Skin of body (tissue), 3 donors: ENCODE measurements at places on chromosomes 5 and 9.
A peak's percentile ranks its signal among the peaks of the same experiment; 100 is the strongest.

DNA sequence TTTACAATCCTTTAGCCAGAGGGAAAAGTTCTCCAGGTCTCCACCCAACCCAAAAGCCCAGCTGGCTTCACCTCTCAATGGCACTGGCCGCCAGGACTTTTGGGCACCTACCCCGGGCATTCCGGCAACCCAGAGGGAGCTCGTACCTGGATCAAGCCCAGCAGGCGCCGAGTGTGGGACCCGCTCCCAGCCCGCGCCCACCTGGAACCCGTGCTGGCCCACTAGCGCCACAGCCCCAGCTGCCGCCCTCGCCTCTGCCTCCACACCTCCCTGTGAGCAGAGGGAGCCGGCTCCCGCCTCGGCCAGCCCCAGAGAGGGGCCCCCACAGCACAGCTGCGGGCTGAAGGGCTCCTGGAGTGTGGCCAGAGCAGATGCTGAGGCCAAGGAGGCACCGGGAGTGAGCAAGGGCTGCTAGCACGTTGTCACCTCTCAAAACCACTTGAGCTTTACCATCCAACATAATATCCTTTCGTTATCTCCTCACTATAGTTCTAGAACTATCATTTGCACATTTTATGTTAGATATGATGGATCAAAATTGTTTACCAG is 69.7 kb downstream of the GCNT1 start:
- DNase-seq = no peak

DNA sequence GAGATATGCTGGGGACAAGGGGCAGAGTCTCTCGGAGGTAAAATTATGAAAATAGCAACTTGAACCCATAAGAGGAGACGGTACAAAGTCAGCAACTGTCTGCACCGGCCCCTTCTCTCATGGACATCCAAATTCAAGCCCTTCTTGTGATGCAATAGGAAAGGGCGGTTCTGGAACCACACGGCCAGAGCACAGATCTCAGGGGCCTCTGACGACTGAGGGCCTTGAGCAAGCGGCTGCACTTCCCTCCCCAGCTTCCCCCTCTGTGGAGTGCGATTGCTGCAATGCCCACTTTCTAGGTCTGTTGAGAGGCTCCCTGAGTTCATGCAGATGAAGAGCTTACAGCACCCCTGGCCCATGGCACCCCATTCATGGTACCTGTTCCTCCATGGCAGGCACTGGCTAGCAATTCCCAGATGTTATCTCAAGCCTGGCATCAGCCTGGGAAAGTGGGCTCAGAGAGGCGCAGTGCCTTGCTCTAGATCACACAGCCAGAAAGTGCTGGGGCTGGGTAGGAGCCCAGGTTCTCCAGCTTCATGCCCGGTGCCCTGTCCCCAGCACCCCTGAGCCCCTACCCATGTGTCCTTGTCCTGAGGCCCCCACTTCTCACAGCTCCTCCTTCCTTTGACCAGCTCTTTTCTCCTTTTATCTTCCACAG is 17.7 kb upstream of the CPLX2 start:
- no peak for DNase-seq

GRCh38 chr5:125530833-125531615 is 784.6 kb upstream of the ZNF608 start:
- DNase-seq = peak; percentile 17

DNA sequence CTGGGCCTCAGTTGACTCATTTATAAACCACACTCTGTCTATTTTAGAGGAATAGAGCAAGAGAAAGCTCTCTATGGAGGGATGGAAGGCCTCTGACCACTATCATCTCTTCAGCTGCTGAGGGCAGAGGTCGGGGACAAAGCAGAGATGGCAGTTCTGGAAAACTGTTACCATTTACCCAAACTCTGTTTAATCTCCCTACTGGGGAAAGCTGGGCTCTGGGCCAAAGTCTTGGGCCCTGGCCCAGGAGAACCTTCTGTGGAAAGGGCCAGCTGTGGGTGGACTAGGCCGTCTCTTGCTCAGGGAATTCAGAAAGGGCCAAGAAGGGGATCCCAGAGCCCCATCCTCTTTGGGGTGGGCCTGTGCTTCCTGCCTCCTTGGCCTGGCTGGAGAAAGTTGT is 100.0 kb downstream of the PSD2 start:
- DNase-seq = no peak

DNA sequence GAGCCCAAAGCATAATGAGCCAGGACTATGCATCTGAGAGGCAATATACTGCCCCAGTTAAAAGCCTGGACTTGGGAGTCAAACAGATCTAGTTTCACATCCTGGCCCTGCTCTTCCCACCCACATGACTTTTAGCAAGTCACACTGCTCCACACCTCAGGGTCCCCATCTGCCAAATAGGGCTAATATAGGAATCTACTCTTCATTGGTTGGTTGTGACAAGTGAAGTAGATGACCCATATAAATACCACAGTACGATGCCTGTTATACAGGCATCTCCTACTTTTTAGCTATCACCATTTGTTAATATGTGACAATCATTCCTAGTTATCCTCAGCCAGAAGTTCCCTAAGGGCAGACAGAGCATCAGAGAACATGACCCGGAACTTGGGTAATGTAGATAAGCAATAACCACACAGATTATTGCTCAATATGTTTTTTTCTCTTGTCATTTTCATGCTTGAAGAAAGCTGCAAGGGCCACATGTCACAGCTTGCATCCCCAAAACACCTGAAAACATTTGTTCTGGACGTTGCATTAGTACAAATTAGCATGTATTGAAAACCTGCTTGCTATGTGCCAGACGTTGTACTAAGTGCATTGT is 20.4 kb downstream of the ADAM19 start:
- DNase-seq = no peak

- DNase-seq = no peak
These were observed 50.4 kb upstream of the ZNF354A start for GRCh38 chr5:178780581-178781498.

GRCh38 chr9:71766663-71767062 is 1.6 kb downstream of the CEMIP2 start:
- no peak for DNase-seq

GRCh38 chr5:120372899-120373298 is 91.2 kb upstream of the PRR16 start:
- no peak for DNase-seq

DNA sequence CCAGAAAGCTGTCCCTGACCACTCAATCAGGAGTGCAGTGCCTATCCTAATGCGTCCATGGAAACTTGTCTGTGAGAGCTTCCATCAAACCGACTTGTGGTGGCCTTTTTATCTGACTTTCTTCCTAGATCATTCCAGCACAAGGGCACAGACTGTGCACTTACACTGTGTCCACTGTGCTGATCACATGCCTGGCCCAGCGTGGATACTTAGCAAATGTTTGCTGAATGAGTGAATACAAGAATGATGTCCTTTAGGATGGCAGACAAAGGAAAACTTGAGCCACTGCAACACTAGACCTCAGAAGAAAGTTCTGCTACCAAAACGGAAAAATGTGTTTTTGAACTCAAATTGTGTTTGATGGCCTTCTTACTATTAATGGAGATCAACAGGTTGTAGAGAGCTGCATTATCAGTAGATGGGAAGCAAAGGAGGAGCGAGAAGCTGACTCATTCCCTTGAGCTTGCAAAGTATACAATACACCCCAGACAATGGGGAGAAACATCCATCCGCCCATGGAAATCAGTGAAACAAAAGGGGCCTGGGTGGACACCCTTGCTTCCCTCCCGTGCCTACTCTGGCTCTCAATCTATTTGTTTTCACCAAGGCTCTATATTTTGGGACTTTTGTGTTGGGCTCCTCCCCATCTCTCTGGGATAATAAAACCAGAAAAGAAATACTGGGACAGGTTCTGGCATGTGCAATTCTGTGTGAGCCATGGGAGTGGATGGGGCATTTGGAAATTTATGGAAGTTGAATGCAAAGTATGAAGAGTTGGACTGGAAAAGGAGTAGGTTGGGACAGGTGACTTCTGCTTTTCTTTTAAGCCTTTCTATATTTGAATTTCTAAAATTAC is 76.2 kb upstream of the ZFAND5 start:
- no peak for DNase-seq

- DNase-seq = no peak
These were observed 74.2 kb upstream of the SPOCK1 start for GRCh38 chr5:137573376-137573775.

GRCh38 chr5:38879078-38879460 is 33.3 kb downstream of the OSMR start:
- DNase-seq = no peak

GRCh38 chr5:93790401-93790800 is 49.0 kb upstream of the POU5F2 start:
- no peak for DNase-seq

DNA sequence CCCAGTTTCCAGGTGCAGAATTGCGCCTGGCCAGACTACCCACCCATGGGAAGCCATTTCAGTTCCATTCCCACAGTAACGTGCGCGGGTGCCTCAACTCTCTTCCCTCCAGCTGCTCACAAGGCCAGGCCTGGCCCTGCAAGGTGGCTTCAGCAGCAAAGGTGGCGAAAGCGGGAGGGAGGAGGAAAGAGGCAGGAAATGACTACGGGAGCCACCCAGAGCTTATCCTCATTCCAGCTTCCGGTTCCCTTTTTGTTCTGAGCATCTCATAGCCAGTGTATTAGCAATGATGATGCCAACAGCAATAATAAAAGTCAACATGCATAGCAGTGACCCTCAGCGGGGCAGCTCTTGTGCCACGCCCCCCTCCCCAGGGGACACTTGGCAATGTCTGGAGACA is 101.5 kb upstream of the BOD1 start:
- no peak for DNase-seq

DNA sequence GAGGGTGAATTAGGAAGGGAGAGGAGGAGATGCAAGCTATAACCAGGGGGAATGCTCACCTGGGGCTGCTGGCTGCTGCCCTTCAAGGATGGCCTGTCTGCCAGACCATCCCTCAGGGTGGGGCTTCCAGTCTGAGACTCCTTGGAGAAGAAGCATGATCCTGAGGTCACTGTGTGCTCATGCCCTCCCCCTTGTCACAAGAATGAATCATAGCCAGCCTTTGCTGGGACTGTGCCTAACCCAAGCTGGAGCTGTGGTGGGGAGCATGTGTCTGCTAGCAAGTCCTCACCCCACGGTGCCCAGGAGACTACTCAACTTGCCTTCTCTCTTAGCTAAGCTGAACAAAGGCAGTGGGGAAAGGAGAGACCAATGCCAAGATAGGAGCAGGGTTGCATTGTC is 463.6 kb downstream of the SPOCK1 start:
- no peak for DNase-seq

DNA sequence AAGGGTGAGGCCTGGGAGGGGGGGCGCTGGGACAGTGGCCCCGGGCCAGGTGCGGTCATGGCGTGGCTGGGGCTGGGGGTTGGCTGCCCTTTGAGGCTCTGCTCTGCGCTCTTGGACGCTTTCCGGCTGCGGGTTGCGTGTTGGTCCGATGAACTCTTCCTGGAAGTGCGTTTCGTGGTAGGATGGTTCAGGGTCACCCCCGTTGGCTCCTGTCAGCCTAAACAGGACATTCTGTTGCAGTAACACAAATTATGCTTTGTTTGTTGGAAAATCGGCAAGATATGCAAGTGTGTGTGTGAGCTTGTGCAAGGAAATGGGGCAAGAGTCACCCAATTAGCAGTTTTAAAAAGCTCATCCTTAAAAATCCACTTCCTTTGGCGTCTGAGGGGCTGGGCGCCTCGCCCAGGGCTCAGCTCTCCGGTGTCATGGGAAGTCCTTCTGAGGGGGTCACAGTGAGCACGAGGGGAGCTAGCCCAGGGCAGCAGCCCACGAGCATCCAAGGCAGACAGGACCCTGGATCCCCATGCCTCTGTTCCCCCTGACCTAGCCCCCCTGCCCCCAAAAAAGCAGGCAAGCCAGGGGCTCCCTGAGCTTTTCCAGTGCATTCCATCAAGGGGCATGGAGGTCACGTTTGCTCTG is 22.2 kb upstream of the RNU6ATAC start:
- no peak for DNase-seq

DNA sequence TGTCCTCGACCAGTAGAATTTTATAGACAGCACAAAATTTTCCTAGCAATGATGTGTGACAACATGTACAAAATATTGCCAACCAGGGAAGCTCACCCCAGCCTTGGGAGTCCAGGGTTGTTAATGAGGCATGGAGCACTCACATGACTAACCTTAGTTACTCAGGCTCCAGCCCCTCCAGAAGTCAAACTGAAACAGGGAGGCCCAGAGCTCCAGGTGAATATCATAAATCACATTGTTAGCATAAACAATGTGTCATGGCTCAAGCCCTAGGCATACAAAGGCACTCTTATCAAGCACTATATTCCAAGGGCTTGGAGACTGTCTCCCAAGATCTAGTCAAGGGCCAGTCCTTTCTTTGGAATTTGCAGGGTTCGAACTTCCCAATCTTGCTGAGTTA is 44.4 kb downstream of the TNFAIP8 start:
- no peak for DNase-seq

- DNase-seq = no peak
These were observed 370.8 kb upstream of the PTGER4 start for GRCh38 chr5:40308867-40309266.

GRCh38 chr9:18368206-18368605 is 105.7 kb upstream of the ADAMTSL1 start:
- no peak for DNase-seq

GRCh38 chr5:17186256-17186655 is 31.2 kb upstream of the BASP1 start:
- DNase-seq = no peak

DNA sequence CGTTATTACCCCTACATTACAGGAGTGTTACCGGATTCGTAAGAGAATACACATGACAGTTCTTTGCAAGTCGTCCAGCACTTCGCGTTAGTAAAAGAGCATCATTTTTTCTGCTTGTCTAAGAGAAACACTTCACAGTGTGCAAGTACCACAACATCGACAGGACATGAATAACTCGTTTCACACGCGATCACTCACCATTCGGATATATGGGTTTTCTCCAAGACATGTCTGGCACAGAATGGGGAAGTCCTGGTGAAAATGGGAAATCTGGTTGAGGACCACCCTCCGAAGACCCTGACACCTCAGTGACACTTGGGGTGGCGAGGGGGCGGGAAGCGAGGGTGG is 642 bp downstream of the RBM22 start:
- peak; percentile 43 for DNase-seq

DNA sequence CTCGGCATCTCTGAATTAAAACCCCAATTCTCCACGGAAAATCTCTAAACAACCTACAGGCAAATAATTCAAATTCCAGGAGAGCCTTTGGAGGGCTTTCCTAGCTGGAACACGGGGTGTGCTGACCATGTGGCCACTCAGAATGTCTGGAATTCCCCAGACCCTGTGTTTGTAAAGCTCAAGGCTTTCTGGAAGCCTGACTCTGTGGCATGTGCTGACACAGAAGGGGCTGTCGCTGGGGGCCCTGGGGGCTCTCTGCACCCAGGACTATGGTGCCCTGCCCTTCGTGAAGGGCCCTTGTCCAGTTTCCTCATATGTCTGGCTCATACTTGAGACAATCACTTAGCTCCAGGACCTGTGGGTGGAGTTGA is 29.0 kb upstream of the BOD1 start:
- no peak for DNase-seq
